ENCODE measurements at places on chromosomes 2 and 18.

DNA sequence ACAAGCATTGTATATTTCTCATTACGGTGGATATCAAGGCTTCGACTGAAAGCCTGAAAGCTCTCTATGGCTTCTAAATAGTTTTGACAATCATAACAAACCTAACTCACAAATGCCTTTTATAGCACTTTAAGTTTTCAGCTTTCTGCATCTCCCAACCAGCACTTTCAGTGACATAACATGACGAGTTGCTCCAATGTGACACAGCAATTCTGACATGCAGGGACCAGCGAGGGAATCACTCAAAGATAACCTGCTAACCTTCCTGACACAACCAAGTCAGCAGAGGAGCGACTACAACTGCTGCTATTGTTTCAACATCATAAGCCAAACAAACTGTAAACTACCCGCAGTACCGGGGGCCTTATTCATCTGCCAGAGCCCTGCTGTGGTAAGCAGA is 95.7 kb upstream of the CDH20 start:
- no peak for DNase-seq

DNA sequence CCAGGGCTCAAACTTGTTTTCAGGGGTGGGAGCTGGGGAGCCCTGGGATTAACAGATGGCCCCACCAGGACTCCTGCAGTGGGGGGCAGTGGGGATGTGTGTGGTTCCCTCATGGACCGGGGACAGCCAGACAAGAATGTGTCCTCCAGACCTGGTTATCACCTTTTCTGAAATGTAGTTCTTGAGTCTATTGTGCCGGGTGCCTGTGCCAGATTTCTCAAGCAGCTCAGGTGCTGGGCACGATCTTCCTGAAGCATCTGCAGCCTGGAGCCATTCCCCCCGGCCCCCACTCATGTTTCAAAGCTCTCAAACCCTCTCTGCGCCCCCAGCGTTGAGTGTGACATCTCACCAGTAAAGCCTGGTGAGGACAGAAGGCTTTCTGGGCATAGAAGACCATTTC is 48.4 kb upstream of the HAAO start:
- no peak for DNase-seq

DNA sequence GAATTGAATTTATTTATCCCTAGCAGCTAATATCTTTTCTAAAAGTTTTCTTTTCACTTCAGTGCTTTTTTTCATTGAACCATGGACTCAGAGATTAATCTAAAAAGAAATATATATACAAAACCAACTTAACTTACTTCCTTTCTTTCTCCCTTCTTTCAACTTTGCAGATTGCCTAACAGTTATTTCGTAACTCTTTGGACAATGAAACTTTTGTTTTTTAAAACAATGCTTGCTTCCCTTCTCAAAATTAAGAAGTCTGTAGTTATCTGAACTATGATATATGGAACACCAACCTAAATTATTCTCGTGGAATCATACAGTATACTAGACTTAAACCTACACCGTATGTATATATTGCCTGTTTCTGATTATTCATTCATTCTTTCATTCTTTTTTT is 62.9 kb downstream of the MIB1 start:
- DNase-seq: no peak

- no peak for DNase-seq
Measured at GRCh38 chr2:129354631-129355030, 624.8 kb upstream of the RAB6C start.

- no peak for DNase-seq
Measured at GRCh38 chr2:174058456-174058855, 93.3 kb upstream of the SP3 start.

GRCh38 chr2:196075196-196075595 is 6.6 kb upstream of the DNAH7 start:
- no peak for DNase-seq

DNA sequence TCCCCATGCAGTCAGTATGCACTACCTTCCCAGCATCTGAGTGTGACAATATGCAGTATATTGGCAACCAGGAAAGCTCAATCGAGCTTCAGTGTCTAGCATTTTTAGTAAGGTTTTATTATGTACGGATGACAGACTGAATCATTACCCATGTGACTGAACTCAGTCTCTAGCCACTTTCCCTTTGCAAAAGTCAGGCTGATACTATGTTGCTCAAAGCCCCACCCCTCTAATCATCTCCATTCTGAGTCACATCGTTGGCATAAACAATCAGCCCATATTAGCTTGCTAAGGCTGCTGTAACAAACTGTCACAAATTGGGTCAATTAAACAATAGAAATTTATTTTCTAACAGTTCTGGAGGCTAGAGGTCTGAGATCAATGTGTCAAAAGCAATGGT is 25.8 kb upstream of the SRD5A2 start:
- no peak for DNase-seq

GRCh38 chr18:72542342-72542741 is 1.8 kb downstream of the CBLN2 start:
- DNase-seq: no peak

DNA sequence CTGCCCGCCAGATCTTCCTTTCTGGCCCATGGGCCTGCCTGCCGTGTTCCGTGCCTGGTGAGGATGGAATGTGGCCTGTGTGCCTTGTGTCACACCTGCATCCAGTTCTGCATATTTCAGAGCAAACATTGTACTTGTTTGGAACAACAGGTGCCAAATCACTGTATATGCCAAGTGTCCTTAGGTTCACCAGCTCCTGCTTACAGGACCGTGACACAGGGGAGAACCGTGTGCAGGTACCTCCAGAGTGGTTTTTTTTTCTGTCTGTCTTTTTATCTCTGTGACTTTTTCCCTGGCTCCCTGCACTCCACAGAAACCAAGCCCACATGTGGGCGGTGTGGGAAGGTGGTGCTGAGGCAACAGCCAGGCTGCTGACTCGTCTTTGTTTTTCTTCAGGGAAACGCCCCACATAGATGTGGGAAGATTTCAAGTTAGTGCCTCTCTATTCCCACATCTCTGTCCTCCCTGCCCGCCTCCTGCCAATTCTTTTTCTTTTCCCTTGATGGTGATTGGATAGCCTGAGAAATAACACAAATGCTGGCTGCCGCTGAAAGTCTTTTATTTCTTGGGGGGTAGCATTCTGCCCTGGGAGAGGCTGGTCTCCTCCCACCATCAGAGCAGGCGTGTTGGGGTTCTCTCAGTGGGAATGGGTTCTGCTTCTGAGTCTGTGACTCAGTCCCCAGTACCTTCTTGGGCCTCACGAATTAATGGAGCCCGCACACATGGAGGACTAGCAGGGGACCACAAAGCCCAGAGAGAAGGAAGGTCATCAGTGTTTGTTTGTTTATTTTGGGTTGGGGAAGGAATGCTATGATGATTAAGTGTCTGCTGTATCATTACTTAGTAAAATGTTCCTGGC is 21.4 kb downstream of the GRHL1 start:
- no peak for DNase-seq

DNA sequence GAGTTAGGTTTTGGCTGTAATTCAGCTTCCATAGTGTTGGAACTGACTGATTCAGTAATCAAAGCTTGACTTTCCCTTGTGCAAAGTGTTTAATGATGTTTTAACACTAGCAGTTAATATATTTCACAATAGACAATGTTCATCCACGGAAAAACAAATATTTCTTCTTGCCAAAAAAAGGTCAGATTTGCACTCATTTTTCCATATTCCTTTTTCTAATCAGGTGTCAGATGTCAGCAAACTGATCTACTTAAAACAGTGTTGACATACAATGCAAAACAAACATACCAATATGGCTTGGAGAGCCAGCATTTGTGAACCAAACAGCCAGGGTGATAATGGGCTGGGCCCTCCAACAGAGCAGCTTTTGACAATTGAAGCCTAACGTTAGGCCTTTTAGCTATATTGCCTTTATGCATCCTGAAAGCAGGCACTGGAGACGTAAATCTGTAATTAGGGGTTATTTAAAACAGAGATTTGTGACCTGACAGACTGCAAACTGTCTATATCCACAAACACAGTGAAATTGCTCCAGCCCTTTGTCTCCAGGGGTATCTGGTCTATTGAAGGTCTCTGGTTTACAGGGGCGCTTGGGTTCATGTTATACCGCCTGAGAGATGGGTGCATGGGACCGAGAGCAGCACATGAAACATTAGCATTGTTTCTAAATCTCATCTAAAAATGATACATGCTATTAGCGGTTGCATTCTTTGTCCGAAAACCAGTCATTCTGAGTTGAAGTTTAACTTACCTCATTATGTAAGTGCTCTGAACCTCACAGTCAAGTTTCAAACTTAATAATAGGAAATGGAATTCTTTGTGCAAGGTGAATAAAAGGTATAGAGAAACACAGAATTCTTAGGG is 7.1 kb upstream of the CDCA7 start:
- DNase-seq: no peak

GRCh38 chr2:159165048-159165447 is 121.5 kb downstream of the WDSUB1 start:
- no peak for DNase-seq

DNA sequence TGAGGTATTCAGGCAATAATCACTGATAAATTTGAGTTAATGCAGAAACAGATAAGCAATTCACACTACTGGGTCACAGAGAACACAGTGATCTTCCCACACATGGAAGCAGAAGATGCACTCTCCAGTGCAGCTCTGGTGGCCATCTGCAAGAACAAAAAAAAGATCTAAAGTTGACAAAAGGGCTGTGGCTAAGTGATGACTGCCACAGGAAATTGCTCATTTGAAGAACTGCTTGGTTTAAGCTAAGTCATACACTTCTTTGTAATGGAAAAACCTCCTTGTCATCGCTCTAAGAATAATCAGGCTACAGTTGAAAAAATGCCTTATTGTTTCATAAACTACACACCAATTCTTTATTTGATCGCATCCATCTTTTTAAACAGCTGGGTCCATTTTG is 115.1 kb downstream of the DTNB start:
- DNase-seq: no peak

DNA sequence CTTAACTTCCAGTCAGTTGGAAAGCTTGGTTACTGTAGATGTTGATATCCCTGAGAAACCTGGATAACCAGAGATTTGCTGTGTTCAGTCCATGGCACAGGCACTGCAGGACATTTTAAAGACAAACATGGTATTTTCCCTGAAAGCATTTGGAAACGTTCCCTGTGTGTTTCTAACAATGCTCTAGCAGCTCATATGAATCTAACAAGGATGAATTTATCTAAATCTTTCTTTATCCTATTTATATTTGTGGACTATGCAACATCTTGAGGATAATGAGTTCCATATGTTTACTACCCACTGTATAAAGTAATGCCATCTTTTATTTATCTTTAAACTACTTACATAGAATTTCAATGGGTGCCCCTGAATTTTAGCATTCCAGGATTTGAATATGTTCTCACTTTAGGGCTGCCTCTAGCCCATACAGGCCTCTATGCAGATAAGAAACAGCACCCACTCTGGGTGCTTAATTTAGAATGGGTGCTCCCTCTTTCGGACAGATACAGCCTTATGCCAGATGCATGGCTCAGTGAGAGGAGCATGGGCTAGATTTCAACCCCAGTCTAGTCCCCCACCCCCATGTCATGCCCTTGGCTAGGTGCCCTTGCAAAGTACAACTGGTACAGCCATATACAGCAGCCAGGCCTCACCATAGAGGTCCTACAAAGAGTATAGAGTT is 50.6 kb upstream of the NEMP2 start:
- DNase-seq: no peak
